ENCODE measurements at places on chromosomes 5 and 9. TPM values are rescaled to one million over a fixed set of nuclear protein-coding genes. Genes with fewer than 3 reads are reported as not detected.

Gene TLX3
- not detected for total RNA-seq

Gene DMGDH
- not detected for total RNA-seq

Gene TMEM252
- total RNA-seq: not detected

Gene TMOD1
- total RNA-seq: 2.9 TPM

Gene RMRP
- total RNA-seq: 7.0 TPM

Gene OLFML2A
- 17.8 TPM for total RNA-seq

Gene KIF3A
- 5.2 TPM for total RNA-seq

Gene RABEPK
- 42.7 TPM for total RNA-seq

Gene CD74
- 0.09 TPM for total RNA-seq

Gene SLC6A19
- total RNA-seq: 0.01 TPM

Gene DRD1
- 0.48 TPM for total RNA-seq

Gene EXOSC2
- 56.3 TPM for total RNA-seq

Gene CARD9
- 0.53 TPM for total RNA-seq

Gene CDH12
- total RNA-seq: not detected

Gene KIF20A
- total RNA-seq: 48.2 TPM

Gene ASTN2
- total RNA-seq: 4.3 TPM

Gene LCN10
- not detected for total RNA-seq

Gene PCDHGB4
- 0.70 TPM for total RNA-seq

Gene FOXD4
- 0.82 TPM for total RNA-seq

Gene CDX1
- total RNA-seq: not detected

Gene AGXT2
- not detected for total RNA-seq

Gene SUSD3
- total RNA-seq: 0.67 TPM

Gene KLF4
- total RNA-seq: 14.8 TPM

Gene SGCD
- total RNA-seq: 4.5 TPM

Gene SLC1A1
- total RNA-seq: 1.1 TPM

Gene ANKRD31
- total RNA-seq: 0.03 TPM

Gene PLGRKT
- 23.2 TPM for total RNA-seq

Gene NIPSNAP3A
- 15.8 TPM for total RNA-seq

Gene BDP1
- total RNA-seq: 10.6 TPM

Gene EPB41L4A
- 1.5 TPM for total RNA-seq

Gene OBP2B
- not detected for total RNA-seq

Gene CBY3
- not detected for total RNA-seq

Gene NKD2
- total RNA-seq: 18.5 TPM
